ENCODE measurements at places on chromosomes 2 and 18.

DNA sequence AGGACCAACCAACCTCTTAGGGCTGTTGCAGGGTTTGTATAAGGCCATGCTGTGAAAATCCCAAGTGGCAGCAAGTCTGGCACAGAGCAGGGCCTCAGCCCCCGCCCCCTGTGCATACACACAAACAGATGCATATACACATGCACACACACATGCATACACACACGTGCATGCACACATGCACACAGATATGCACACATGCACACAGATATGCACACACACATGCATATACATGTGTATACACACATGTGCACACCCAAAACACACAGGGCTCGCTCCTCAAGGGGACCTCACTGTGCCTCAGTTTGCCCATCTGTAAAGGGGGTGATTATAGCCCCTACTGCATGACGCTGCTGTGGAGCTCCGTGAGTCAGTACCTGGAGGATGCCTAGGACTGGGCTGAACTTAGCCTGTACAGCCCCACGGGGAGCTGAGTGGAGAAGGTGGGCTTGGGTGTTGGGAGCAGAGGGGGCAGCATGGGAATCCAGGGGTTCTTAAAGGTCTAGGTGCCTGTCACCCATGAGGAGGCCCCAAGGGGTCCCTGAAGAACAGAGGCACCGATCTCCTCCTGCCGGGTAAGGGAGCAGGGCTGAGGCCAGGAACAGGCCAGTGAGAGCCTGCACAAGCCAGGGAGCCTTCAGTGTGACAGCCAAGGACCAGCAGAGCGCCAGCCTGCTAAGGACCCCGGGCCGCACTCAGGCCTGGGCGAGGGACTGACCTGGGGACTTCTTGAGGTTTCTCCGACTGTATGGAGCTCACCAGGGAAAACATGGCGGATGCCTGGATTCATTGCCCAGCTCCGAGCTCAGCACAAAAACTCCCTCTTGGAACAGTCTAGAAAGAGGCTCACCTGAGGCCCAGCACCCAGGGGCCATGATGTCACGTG is 24.0 kb upstream of the ALPI start:
- no peak for DNase-seq

DNA sequence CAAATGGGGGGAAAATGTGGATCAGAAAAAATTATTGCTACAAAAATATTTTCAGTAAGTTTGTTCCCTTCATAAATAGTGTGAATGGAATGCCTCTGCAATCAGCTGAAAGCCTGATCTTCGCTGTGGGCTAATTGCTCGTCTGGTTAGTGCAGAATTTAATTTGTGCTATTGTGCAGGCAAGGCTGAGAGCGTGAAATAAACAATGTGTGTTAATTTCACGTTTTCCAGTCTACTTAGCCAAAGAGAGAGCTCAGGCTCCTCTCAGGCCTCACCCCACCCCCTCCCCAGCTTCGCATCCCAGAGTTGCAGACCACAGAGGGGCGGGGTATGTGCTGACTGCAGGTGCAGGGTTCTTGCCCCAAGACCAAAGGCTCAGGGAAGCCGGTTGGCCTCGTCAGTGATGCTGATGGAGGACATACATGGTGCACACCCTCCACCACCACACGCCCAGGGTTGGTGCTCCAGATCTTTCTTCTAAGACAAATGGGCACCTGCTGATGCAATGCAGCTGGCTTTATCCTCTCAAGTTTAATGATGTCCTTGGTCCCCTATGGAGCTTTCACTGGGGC is 302.6 kb upstream of the SLC14A2 start:
- DNase-seq: no peak

GRCh38 chr18:12701161-12701560 is 1.4 kb downstream of the CEP76 start:
- no peak for DNase-seq

DNA sequence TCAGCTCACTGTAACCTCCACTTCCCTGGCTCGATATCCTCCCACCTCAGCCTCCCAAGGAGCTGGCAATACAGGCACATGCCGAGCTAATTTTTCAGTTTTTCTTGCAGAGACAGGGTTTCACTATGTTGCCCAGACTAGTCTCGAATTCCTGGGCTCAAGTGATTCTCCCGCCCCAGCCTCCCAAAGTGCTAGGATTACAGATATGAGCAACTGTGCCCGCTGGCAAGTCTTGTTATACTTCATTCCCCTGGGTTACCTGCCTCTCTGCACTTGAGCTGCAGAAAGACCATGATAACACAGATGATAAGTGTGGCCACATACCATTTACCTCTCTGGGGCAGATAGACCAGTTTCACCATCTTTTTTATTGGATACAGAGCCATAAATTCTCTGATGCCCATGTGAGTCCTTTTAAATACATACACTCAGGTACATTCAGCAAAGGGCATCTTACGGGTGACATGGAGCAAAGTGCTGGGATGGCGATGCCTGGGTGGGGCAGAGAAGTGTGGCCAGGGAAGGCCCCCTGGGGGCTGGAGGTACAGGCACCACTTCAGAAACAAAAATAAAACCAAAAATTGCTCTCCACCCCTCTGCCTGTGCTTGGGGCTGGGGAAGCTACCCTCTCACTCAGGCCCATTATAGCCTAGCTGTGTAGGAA is 20.4 kb downstream of the CCT7 start:
- DNase-seq: no peak

DNA sequence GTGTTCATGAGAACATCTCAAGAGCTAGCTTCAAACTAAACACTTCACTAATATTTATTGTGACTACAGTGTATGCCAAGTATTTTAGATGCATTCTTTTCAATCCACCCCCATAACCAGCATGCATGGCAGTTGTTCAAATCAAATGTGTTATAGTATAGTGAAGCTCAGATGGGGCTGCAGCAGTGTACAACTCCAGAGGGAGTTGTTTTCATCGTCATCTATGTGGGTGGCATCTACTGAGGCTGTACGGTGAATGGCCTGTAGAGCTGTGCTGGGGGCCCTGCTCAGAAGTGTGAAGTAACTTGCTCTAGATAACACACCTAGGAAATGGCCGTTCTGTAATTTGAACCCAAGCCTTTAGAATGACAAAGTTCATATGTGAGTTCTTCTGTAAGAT is 71.8 kb upstream of the LRATD1 start:
- no peak for DNase-seq

GRCh38 chr2:15620857-15621471 is 29.3 kb downstream of the DDX1 start:
- DNase-seq: no peak

DNA sequence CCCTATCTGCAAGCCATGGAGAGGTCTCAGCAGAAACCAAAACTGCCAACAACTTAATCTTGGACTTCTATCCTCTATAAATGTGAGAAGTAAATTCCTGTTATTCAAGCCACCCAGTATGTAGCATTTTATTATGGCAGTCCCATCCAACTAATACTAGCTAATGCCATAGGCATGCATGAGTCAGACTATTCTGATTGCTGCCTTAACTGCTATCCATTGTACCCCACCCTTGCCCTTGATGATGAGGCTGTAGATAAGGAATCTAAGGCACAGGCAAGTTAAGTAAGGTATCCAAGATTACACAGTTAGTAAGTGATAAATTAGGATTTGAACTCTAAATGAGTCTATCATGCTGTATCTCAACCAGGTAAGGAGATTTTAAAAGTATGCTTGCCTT is 223.0 kb downstream of the UBE2E3 start:
- no peak for DNase-seq

DNA sequence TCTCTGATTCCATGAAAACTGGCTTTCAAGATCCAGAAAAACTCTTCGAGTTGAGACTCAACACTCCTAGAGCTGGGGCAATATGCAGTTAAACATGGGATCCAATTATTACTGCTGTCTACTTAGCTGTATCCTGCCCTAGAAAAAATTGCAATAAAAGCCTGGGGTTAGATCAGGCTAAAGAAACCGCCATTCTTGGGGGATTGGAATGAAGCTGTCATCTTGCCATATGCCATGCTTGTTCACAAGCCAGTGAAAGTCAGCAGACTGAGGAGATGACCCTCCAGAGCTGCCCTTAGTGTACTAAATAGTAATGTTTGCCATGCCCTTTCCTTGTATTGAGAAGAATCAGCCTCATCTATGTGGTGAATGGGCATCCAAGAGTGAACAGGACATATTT is 30.9 kb upstream of the CYP26B1 start:
- no peak for DNase-seq

- DNase-seq: no peak
These were observed 206.3 kb upstream of the GYPC start for GRCh38 chr2:126449677-126450076.

- no peak for DNase-seq
These were observed 39.7 kb downstream of the CDC42EP3 start for GRCh38 chr2:37631698-37632097.

DNA sequence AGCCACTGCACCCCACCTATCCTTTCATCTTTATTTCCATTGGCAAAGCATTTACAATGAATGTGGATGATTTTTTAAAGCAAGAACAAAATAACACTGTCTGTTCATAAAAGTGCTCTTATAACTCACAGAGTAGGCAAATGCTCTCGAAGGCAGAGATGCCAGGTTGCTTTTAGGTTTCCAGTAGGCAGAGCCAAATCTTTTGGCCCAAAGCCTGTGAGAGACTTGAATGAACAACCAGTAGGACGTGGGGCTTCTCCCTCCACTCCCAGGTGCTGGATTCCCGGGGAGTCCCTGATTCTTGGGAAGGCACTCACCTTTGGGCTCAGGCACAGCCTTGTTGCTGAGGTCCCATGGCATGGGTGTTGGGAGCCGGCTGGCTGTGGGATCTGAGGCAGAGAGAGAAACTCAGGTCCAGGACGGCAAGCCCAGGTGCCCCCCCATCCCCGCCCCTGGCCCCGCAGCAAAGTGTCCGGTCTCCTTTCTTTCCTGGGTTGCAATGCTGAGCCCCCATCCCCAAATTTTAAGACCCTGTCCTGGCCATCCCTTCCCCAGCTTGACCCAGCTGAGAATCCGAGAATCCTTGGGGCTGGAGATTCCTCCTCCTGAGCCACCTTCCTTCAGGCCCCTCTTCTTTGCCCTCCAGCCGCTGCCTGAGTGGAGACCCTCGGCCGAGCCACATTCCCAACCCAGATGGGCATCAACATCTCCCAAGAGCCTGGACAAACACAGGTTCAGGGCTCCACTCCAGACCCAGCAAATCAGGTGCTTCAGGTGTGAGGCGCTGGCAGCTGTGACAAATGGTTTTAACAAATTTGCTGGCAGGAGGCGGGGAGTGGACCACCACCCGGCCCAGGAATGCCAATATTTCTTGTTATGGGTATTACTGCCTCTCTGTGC is 5.8 kb downstream of the NEURL3 start:
- DNase-seq: no peak

DNA sequence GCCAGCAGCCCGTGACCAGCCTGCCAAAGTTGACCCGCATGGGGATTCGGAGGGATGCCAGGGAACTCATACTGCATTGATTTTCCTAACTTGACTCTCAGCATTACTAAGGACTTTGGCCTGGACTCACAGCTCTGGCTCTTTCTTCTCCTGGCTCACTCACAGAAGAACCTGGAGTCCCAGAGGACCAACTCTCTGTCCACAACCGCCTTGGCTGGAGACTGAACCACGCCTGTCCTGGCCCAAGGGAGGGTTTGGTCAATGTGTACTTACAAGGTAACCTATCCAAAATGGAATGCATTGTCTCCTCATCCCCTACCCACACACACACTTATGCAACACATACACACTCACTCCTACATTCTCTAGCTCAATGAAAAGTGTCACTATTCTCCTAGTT is 135.6 kb upstream of the KLHL29 start:
- DNase-seq: no peak

DNA sequence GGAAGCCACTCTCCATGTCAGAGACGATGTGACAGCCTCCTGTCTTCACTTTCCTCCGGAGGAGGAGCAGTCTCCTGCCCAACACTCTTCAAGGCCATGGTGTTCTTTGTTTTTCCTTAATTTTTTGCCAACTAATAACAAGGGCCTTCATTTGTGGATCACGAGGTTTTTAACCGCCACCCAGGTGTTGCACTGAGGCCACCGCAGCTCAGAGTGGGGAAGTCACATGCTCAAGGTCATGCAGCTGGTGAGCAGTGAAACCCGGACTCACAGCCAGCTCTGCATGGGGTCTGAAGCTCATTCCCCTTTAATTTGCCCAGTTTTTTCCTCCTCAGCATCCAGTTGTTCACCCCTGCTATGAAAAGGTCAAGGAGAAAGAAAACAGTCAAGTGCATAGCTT is 19.6 kb downstream of the ENOSF1 start:
- DNase-seq: no peak
